ENCODE measurements at places on chromosomes 6 and 20. TPM values are rescaled to one million over a fixed set of nuclear protein-coding genes. Genes with fewer than 3 reads are reported as not detected.
A peak's percentile ranks its signal among the peaks of the same experiment; 100 is the strongest.

The LCA5 gene
- total RNA-seq: 0.37 TPM

DNA sequence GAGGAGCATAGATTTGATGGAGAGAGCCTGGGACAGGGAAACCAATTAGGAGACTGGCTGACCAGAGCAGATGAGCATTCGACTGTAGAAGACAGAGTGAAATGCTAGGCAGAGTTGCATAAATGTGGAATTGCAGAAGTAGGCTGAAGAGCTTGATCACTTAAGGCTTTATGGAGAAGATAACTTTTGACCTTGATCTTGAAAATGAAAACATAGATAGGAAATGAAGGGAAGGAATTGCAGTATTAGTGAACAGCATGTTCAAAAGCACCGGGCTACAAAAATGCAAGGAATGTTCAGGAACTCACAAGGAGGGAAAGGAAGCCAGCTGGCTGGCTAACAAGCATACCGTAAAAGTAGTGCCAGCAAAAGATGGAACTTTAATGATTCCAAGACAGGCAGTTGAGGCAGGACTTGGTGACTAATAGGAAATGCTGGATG lies 20.5 kb upstream of the LTV1 start:
- DNase-seq: peak; percentile 24

The ZNF334 gene
- not detected for total RNA-seq

The MACROD2 gene
- total RNA-seq: 1.2 TPM

DNA sequence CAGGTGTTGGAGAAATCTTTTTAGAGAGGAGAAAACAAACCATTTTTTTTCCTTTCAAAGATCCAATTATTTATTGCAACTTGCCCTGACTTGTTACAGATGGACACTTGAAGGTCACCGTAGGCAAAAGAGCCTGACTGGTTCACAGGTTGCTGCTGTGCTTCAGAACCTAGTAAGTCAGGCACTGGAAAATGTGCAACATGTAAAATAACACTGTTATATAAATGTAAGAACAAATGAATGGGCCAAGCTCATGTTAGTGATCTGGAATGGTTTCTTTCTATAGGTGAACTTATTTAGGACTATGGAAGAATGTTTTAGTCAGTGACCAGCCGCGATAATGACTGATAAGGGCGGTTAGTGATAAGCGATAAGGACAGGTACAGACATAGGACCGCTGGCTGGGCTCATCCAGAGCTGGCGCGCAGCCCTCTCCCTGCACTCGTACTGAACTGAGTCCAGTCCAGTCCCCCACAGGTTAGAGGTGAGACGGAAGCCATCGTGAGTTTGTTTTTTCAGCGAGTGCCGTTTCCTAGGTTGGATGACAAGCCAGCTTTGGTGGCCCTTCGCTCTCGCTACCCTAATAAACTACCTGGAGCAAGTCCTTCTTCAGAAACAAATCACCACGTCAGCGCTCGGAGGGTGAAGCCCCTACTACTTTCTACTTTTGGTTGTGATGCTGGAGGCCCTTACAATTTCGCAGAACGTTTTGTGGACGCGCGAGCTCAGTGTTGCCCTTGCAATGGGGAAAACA lies 94.4 kb upstream of the PRDM1 start:
- DNase-seq: no peak

DNA sequence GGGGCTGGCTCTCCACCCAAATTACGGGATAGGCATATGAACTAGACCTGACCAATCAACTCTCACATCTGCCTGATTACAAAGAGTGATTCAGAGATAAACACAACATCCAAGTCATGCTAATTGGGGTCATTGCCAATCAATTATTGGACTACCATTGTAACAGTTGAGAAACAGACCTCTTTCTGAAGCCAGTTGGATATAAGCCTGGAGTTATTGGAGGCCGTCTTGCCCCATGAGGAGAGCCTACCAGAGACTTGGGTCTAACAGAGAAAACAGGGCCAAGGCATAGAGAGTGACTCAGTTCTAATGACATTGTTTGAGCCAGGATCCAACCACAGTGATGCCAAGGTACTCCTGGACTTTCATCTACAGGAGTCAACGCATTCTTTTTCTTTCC lies 39.4 kb upstream of the HIVEP2 start:
- no peak for DNase-seq

- DNase-seq: no peak
Observed at GRCh38 chr6:12654514-12654913, 62.1 kb upstream of the PHACTR1 start.

DNA sequence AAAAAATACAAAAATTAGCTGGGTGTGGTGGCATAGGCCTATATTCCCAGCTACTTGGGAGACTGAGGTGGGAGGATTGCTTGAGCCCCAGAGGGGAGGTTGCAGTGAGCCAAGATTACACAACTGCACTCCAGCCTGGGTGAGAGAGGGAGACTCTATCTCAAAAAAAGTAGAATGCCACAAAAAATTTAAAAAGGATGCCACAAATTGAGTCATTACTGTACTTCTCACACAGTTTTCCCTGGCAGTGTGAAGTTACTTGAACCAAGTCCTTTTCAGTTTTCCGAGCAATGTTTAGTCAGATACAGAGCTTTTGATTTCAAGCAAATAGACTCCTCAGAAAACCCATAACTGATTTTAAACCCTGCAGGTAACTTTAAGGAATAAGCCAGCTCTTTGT lies 53.3 kb downstream of the TNFRSF21 start:
- no peak for DNase-seq

DNA sequence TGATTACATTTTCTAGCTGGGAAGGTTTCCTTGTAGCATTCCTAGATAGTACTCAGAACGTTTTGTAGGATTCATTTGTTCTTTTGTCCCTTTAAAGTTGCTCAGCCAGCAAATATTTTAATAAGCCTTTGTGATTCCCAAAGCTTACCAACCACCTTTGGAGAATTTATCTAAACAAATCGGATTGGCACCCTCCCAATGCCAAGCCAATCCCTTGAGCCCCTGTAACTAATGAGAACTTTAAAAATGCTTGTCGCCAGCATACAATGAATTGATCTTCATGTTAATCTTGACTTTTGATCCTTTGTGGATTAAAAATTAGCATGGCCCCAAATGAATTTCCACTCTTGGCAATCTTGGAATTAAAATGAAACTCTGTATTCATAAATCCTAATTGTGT lies 559.5 kb downstream of the UTRN start:
- DNase-seq: no peak

DNA sequence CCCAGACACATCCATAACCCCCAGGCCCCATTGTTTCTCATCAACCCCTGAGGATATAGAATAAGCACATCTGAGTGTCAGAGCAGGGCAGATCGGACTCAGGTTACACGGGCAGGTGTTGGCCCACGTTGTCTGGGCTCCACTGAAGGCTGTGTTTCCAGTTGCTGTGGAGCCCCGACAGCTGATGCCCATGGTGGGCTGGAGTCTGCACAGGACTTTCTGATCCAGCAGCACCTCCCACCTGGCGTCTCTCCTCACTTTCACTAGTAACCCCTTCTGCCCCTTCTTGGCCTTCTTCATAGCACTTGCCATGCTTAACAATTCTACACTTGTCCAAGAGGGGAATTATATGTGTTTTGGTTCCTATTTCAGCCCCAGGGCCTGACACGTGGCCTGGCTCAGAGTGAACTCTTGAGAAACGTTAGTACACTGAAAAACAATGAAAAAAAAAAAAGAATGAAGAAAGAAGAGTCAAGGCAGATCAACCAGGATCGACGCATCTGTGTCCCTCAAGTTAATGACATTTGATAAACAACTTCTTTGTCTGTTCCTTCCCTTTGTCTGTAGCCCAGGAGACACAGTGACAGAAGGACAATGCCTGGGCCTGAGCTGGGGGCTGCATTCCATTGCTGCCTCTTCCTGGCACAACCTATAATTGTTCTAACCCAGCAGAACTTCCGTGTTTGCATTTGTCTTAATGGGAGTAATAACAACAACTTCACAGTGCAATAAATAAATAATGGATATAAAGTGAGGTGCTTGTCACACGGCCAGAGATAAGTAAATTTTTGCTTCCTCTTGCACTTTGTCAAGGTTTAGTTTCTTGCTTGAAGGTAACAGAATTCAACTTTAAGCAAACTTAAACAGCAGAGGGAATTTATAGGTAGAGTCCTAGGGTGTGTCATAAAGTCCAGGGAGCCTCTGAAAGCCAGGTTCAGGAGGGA lies 224.2 kb upstream of the SSTR4 start:
- no peak for DNase-seq

GRCh38 chr6:37033255-37033654 lies 27.8 kb downstream of the FGD2 start:
- no peak for DNase-seq

DNA sequence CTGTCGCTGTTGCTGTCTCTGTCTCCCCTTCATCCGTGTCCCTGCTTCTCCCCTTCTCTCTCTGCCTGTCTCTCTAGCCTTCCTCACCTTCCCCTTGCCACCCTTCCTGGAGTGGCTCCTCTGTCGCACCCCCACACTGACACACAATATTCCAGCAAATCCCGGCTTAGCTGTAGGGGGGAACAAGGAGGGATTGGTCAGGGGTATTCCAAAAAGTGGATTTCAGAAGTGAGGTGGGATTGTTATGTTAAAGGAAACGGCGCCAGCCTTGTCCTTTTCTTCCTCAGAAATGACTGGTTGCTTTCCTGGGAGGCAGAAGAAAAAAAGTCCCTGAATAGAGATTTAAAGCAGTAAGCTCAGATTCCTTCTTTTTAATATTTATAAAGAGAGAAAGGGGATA lies 76.3 kb upstream of the SIRPA start:
- no peak for DNase-seq

- no peak for DNase-seq
Observed at GRCh38 chr20:7703996-7704395, 236.3 kb downstream of the HAO1 start.

- no peak for DNase-seq
Observed at GRCh38 chr20:58772786-58773185, 77.9 kb downstream of the GNAS-AS1 start.

The NNAT gene
- not detected for total RNA-seq

- peak; percentile 10 for DNase-seq
Observed at GRCh38 chr6:65633501-65633900, 73.5 kb downstream of the EYS start.

The MAFB gene
- not detected for total RNA-seq

- no peak for DNase-seq
Observed at GRCh38 chr20:60016406-60016805, 58.2 kb downstream of the CDH26 start.

DNA sequence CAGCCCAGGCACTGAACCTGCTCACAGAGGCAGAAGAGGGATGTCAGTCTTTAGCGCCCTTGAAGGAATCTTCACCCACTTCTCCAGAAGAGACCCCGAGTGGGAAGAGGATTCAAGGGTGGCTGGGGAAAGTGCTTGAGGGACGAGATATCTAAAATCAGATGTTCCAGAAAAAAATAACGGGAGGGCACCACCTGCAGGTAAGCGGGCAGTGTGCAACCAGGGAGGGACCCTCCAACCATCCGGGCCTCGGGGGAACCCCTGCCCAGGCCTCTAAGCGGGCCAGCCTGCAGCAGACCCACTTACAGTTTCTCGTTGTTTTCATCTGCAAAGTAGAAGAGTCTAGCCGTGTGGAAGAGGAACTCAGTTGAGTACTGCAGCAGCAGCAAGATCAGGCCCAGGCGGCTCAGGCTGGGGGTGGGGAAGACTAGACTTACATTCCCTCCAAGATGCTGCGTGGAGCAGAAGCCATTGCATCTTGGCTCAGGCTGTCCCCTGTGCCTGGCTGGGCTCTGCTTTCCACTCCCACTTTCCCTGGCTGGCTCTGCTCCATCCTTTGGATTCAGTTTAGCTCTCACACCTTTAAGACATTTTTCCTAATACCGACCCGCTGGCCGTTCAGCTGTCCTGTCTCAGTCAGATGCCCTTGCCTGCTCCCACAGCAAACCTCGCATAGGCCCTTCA lies 71.0 kb downstream of the TRAM2 start:
- no peak for DNase-seq

GRCh38 chr6:53349209-53349693 lies 501 bp upstream of the ELOVL5 start:
- peak; percentile 1 for DNase-seq

The ZFP57 gene
- not detected for total RNA-seq

The HRH3 gene
- not detected for total RNA-seq

The BPIFB3 gene
- total RNA-seq: not detected

GRCh38 chr20:24134284-24134683 lies 145.7 kb upstream of the GGTLC1 start:
- DNase-seq: no peak

Data from HT1080 (cell line).